ENCODE measurements at places on chromosomes 3 and 15. TPM values are rescaled to one million over a fixed set of nuclear protein-coding genes. Genes with fewer than 3 reads are reported as not detected.
A peak's percentile ranks its signal among the peaks of the same experiment; 100 is the strongest.

DNA sequence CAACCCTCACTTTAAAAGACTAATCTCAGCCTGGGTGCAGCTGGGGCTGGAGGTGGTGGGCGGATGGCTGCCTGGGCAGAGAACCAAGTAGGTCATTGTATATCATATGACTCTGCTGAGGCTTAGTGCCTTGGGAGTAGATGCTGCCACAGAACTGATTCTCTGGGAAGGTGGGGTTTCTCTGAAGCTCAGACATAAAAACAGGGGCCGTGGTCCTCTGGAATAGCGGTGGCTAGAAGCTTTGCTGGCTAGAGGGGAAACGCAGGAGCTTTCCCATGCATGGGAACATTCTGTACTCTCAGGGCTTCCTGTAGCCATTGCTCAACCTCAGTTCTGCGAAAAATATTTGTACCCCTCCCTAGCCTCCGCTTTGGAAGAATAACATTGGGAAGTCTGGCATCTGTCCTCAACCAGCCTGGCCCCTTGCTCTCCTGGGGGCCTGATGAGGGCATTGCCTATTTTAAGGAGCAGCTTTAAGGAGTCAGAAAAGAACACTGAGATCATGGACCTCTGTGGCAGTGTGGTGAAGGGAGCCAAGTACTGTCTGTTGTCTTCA is 14.7 kb downstream of the TIMP4 start:
- peak; percentile 78 for DNase-seq
- peak overlapping the region; percentile 88 for H3K27ac ChIP-seq
- H3K27me3 ChIP-seq, result no peaks in the 10 kb centered on the region
- peaks cover 61% of the 10 kb centered on the region for H3K4me1 ChIP-seq
- H3K4me3 ChIP-seq, result no peak overlapping the region
- H3K36me3 ChIP-seq, result no peaks in the 10 kb centered on the region

- H3K36me3 ChIP-seq, result no peaks in the 10 kb centered on the region
- H3K4me3 ChIP-seq, result no peak overlapping the region
- no peaks in the 10 kb centered on the region for H3K4me1 ChIP-seq
- H3K27me3 ChIP-seq, result no peaks in the 10 kb centered on the region
- DNase-seq, result no peak
Measured at GRCh38 chr15:79105141-79105540, 14.6 kb upstream of the RASGRF1 start.

SLC22A14 gene
- not detected for total RNA-seq

TLR9 gene
- total RNA-seq, result 0.07 TPM

CCR1 gene
- 2.3 TPM for total RNA-seq

- H3K4me3 ChIP-seq, result peak overlapping the region; percentile 89
- peaks cover 23% of the 10 kb centered on the region for H3K4me1 ChIP-seq
- DNase-seq, result peak; percentile 9
- H3K27me3 ChIP-seq, result no peaks in the 10 kb centered on the region
- H3K36me3 ChIP-seq, result no peaks in the 10 kb centered on the region
Measured at GRCh38 chr15:65869954-65870871, 922 bp downstream of the RAB11A start.

DNA sequence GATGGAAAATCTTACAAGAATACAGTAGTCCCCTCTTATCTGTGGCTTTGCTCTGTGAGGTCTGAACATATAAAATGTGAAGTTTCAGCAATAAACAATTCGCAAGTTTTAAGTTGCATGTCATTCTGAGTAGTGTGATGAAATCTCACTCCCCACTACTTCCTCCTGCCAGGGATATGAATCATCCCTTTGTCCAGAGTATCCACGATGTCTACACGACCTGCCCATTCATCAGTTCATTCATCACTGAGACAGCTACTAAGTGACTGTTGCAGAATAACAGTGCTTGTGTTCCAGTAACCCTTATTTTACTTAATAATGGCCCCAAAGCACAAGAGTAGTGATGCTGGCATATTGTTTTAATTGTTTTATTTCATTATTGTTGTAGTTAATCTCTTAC is 489.2 kb upstream of the UBE2E2 start:
- no peaks in the 10 kb centered on the region for H3K4me1 ChIP-seq
- H3K4me3 ChIP-seq, result no peak overlapping the region
- no peak for DNase-seq
- no peaks in the 10 kb centered on the region for H3K27me3 ChIP-seq
- no peak overlapping the region for H3K27ac ChIP-seq

GRCh38 chr3:76842216-76842615 is 197.7 kb upstream of the ROBO2 start:
- H3K4me3 ChIP-seq, result no peak overlapping the region
- no peak overlapping the region for H3K27ac ChIP-seq

- no peak for DNase-seq
- H3K4me3 ChIP-seq, result no peak overlapping the region
- no peak overlapping the region for H3K27ac ChIP-seq
- H3K36me3 ChIP-seq, result no peaks in the 10 kb centered on the region
- H3K4me1 ChIP-seq, result peaks cover 20% of the 10 kb centered on the region
- no peaks in the 10 kb centered on the region for H3K27me3 ChIP-seq
Measured at GRCh38 chr3:40299130-40299720, 10.3 kb upstream of the EIF1B start.

DNA sequence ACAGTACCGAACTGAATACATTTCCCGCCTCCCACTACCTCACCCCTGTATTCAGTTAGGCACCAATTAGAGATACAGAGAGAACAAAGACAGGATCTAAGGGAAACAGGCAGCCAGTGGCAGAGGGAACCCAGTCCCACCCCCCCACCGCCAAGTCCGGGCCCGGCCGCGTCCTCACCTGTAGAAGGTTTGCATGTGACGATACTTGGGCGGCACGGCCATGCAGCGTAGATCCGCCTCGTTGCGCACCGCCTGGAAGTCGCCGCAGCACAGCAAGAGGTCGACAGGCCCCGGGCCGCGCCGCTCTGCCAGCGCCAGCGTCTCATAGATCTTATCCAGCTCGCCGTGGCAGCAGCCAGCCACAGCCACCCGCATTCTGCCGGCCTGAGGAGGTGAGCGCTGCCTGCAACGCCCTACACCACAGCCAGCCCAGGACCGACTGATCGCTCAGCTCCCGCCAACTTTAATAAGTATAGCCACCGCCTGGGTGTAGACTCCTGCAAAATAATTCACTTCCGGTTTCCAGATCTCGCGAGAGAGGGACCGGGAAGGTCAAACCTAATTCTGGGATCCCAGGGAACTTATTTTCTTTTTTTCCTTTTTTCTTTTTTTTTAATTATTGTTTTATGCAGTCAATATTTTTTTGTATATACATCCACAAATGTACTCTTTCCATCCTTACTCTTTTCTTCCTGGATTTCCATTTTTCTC is at the start of gene DBR1:
Gene DBR1 (minus strand): TSS at position 501 of the 711 bp plus-strand sequence. CDS start 126 bp downstream, at position 375.
- H3K27ac ChIP-seq, result peak within 1 kb of the TSS; percentile 78
- peaks cover 4% of the 10 kb centered on the region for H3K36me3 ChIP-seq
- DNase-seq, result peak; percentile 66
- H3K4me1 ChIP-seq, result peaks cover 5% of the 10 kb centered on the region

PSTPIP1 gene
- total RNA-seq, result 5.2 TPM

PLAAT1 gene
- total RNA-seq, result 19.0 TPM
